A549 treated with Mapracorat at 1 μM for 4 hours (cell line): ENCODE measurements at places on chromosomes 16 and 17. TPM values are rescaled to one million over a fixed set of nuclear protein-coding genes. Genes with fewer than 3 reads are reported as not detected.

CMTM2 gene
- total RNA-seq, result 0.15 TPM in 1 of 5 replicates, not detected in the others

TP53TG3 gene
- 0.17 to 0.81 TPM (median 0.49 TPM) in 4 of 5 replicates, not detected in the other for total RNA-seq

TGFB1I1 gene
- total RNA-seq, result 38.0 to 61.9 TPM (median 53.0 TPM) in 5 replicates

CKLF gene
- total RNA-seq, result 66.9 to 76.0 TPM (median 71.3 TPM) in 5 replicates

TRIM72 gene
- total RNA-seq, result 0.07 to 0.15 TPM (median 0.07 TPM) in 5 replicates

ELAC2 gene
- 102 to 106 TPM (median 104 TPM) in 5 replicates for total RNA-seq

DPEP3 gene
- total RNA-seq, result not detected in 5 replicates

MYLK3 gene
- total RNA-seq, result 0.03 to 0.14 TPM (median 0.09 TPM) in 5 replicates

TEKT5 gene
- not detected in 5 replicates for total RNA-seq
